Hematopoietic multipotent progenitor cell treated with erythropoietin and hydrocortisone succinate and interleukin-3 and kit ligand, for 17 days (in vitro differentiated cells): ENCODE measurements at places on chromosomes 3 and 15.

GRCh38 chr15:59177317-59177660 is 29.4 kb upstream of the LDHAL6B start:
- no peak for DNase-seq

DNA sequence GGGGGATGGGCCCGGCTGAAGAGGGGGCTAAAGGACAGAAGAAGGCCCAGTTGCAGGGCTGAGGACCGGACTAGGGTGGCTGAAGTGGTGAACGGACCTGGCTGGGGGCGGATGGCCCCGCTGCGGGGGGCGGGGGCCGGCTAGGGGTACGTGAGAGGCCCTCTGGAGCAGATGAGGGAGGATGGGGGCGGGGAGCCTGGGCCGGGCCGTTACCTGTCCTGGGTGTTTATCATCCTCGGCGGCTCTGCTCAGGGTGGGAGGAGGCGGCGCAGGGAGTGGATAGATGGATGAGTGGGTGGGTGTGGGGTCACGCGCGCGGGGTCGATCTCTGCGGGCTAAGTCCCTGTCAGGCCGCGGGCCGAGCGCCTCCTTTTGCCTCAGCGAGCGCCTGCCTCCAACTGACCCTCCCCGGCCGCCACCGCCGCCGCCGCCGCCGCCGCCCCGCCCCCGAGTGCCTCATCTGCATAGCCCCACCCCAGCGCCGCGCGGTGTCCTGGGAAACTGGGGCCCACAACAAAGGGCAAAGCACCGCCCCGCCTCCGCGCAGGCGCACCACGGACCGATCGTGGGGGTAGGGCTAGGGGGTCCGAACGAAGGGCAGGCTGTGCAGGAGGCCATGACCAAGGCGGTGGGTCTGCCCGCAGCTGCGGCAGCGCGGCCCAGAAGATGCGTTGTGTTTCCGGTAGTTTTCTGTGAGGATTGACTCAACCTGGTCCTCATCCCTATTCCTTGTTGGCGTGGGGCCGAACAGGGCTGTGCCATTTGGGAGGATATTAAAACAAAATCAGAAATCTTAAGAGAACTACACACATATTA is 72.4 kb downstream of the RBPMS2 start:
- peak; percentile 90 for DNase-seq

- no peak for DNase-seq
These were observed 18.8 kb downstream of the ATG7 start for GRCh38 chr3:11290743-11291680.

- DNase-seq, result no peak
These were observed 50.1 kb upstream of the STT3B start for GRCh38 chr3:31482493-31483200.

DNA sequence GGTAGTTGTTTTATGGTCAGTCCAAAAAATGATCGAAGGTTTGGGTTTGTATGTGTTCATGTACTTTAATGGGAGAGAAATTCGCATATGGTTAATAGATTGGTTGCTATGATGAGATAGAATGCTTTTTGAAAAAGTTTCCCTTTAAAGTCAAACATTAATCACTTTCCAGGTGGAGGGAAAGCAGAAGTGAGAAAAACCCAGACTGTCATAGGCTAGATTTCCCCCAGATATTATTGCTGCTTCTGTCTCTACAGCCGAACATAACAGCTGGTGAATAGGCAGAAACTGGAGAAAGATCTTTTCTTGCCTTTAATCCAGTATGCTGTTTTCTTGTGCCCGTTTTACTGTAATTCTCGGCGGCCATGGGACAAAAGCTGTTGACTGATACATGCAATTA is 287.6 kb downstream of the SOX2 start:
- no peak for DNase-seq

- no peak for DNase-seq
These were observed 8.0 kb downstream of the CCDC14 start for GRCh38 chr3:123952844-123953520.

DNA sequence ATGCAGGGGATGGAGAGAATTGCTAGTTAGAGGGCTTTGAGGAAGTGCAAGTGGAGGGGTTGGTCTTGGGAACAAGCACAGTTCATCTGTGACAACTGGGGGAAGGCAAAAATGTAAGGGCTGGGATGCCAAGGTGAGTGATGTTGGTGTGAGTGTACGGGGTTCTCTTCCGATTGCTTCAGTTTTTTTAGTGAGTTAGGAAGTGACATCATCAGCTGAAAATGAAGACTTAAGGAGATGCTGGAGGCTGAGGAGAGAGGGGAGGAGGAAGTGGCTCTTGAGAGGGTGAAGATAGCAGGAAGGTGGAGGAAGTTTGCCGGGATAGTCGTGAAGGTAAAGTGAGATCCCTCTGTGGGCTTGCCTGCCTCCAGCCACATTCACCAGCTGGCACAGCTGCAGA is 12.7 kb downstream of the TICRR start:
- no peak for DNase-seq

DNA sequence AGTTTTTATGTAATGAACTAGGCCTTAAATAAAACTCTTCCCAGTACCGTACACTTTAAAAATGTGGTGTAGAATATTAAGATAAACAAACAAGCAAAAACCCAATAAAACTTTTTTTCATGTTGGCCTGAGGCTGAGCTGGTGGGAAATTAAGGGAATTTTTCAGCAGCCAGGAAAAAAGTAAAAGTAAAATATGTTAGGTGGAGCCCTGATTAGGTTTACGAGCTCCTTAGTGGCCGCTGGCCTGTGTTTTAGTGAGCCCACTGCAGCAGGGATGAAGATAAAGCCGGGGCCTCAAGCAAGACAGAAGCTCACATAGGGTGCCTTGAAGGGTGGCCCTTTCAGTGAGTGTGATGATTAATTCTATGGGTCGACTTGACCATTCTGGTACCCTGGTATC is 16.1 kb upstream of the ARL14 start:
- no peak for DNase-seq

DNA sequence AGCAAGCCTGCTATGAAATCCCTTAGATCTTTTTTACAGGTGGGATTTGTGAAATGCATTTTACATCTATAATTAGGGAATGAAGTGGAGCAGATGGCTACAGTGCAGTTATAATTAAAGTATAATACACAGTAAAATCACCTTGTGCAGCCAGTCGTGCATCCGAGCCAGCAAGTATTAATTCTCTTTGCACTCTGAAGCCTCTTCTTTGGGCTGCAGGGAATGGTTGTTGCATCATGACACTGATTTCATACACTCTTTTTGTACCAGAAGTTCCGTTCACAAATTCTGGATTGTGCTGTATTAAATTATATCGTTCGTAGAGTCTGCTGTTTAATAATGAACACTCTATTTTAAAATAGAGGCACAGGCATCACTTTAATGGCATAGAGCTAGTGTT is 28.7 kb upstream of the TP63 start:
- no peak for DNase-seq

GRCh38 chr15:48861813-48862431 is 16.0 kb upstream of the EID1 start:
- DNase-seq, result peak; percentile 87

DNA sequence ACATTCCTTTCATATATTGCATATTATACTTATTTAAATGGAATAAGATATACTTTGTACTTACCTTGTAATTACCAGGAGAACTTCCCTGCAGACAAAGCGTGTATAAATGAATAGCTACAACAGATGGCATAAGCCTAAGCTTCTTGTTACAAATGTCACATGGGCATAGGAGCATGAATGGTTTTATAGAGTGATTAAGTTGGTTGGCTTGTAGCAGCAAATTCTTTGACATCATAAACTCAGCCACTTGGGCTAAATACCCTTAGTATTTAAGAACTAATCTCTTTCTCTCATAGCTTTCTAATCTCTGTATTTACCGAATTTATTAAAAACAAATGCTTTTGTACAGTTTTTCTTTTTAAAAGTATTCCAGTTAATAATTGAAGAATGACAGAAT is at the start of gene UBAP1L:
Gene UBAP1L (minus strand): TSS at position 115 of the 400 bp plus-strand sequence. CDS start 8,985 bp downstream, outside the sequence.
- DNase-seq, result no peak

GRCh38 chr3:56145410-56145809 is 322.9 kb downstream of the ERC2 start:
- DNase-seq, result no peak

DNA sequence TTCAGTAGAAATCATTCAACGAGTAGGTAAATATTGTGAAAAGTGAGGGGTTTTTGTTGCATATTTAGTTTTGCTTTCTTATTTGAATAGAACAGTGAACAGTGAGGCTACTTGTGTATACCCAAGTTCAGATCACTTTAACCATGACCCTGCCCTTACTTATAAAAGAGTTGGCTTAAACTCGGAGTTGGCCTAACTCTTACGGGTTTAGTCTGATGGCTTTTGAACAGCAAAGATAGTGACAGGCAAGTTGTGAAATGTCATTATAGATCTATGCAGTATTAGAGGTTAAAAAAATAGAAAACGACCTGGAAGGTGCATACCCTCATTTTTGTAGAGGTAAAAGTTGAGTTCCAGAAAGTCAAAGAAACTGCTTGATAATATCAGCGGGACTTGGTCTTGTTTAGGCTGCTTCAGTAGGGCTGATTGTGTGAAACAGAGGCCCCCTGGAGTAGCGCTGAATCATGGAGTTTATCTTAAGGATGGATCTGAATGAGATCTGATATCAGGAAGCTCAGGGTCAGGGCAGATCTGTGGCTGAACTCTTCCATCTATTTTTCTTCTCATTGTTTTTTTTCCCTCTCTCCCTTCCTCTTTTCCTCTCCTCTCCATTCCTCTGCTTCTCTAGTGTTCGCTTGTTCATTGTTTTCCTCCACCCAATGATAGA is 359.8 kb downstream of the LPP start:
- DNase-seq, result no peak

- DNase-seq, result no peak
These were observed 561 bp downstream of the SIDT1 start for GRCh38 chr3:113532698-113533533.

- no peak for DNase-seq
These were observed 37.9 kb downstream of the MYO5C start for GRCh38 chr15:52257734-52258062.

GRCh38 chr3:111762537-111762936 is 96.5 kb upstream of the PHLDB2 start:
- no peak for DNase-seq

DNA sequence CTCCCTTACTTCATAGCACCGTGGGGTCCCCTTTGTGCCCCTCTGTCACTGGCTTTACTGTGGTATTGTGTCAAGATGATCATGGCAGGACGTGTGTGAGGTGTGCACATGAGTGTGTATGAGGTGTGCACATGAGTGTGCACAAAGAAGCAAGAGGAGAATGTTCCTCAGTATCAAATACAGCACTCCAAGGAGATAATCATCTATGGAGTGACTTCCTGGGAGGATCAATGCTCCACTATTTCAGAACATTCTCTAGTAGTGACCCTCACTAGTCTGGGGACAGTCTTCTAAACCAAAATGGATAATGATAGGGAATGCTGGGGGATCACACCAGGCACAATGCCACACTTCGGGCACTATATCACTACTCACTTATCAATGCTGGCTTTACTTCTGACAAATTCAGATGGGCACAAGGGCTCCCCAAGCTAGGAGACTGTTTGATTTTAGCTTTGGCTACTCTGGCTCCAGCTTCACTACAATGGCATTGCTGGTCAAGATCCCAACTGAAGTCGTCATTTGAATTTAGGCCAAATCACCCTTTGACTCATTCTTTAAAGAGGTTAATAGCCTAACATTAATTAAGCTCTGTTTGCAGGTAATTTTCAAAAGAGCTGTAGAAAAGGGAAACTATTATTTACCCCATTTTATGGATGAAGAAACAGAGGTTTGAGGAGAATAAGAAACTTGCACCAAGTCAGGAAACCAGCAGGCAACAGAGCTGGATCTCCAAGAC is 124.1 kb downstream of the THRB start:
- DNase-seq, result no peak

- DNase-seq, result no peak
These were observed 41.7 kb downstream of the ARIH1 start for GRCh38 chr15:72515591-72516389.

GRCh38 chr15:23647421-23648370 is at the start of gene MAGEL2:
Gene MAGEL2, minus strand, starts transcription at chr15:23647867. Its CDS starts 125 bp downstream, at chr15:23647742.
- DNase-seq, result no peak

DNA sequence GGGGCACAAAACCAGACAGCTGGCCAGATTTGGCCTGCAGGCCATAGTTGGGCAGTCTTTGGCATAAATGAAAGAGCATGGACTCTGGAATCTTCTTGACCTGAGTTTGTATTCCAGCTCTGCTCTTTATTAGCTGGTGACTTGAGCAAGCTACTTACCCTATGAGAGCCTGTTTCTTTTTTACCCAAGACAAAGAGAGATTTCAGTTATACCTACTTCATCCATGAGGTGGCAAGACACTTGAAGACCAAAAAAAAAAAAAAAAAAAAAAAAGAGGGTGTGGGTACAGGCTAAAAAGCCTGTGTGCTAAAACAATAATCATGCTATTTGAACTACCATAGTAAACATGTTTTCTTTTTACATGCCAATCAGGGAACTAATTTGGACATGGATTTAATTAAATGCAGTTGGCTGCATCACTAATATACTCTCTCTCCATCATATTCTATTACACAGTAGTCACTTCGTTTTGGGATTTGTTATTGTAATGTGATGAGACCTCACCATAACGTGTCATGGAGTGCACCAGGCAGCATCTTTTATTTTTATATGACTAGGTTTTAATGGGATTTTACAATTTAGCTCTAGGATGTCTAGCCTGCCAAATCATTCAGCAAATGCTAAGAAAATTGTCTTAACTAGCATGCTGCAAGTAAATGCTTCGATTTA is 109.2 kb upstream of the FHIT start:
- DNase-seq, result no peak

DNA sequence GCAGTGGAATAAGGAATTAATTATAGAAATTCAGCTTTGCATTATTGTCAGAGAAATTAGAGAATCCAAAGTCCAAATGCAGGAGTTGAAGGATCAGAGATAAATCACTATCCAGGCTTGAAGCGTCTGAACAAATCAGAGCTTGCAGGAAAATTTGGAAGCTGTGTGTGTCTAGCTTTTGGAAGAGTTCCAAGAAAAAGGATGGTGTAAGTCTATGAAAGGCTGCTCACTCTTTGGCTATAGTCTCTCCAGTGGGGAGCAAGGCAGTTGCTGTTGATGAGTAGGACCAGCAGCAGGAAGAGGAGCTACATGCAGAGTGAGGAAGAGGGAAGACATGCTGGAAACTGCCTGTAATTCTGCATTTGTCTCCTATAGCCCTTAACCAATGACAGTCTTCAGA is 464.3 kb upstream of the GRM7 start:
- no peak for DNase-seq

DNA sequence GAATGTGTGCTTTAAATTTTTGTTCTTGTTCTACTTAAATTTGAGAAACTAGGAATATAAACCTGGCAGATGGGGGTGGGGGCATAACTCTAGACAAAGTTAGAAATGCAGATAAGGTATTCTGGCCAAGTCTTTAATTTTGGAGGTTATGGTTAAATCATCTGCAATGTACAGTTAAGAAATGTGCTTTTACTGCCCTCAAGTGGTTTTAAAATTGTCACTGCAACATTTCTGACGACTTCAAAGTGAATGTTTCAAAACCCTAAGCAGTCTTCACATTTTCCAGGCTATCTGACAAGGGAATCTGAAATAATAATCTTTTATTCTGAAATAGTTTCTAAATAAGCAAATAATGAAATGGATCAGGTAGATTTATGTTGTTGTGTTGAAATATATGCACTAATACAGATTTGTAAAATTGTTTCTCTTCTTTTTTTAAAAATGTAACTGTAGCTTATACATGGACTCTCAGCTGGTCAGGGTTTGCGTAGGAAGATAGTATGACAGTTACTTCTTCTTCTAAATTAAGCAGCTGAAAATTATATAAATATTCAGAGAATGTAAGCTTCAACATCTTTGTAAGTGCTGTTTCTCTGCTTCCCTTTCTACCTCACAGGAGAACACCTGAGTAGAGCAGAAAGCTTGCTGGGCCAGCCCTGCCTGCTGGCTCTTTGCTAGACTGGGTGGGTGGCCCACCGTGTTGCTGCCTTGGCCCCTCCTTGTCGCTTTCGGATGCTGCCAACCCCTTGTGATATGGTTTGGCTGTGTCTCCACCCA is 45.0 kb downstream of the SUCNR1 start:
- peak; percentile 27 for DNase-seq
